Activated CD4-positive, alpha-beta T cell treated with anti-CD3 and anti-CD28 coated beads, Interleukin-2, Interleukin-4, amounts not matched to agents 100 ng/mL and 50 ng/mL, durations not matched to agents 16 hours and 8 hours (primary cell): ENCODE measurements at places on chromosomes 1 and 21.

DNA sequence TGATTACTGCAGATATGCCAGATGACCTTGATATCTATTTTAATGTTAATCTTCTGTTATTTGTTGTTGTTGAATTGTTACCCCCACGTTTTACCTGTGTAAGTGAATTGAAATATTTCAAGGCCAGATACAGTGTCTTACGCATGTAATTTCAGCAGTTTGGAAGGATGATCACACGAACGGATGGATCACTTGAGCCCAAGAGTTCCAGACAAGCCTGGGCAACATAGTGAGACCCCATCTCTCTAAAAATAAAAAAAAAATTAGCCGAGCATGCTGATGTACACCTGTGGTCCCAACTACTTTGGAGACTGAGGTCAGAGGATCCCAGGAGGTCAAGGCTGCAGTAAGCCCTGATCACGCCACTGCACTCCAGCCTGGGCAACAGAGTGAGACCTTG, 32.2 kb downstream of the SDCCAG8 start:
- no peak for DNase-seq

DNA sequence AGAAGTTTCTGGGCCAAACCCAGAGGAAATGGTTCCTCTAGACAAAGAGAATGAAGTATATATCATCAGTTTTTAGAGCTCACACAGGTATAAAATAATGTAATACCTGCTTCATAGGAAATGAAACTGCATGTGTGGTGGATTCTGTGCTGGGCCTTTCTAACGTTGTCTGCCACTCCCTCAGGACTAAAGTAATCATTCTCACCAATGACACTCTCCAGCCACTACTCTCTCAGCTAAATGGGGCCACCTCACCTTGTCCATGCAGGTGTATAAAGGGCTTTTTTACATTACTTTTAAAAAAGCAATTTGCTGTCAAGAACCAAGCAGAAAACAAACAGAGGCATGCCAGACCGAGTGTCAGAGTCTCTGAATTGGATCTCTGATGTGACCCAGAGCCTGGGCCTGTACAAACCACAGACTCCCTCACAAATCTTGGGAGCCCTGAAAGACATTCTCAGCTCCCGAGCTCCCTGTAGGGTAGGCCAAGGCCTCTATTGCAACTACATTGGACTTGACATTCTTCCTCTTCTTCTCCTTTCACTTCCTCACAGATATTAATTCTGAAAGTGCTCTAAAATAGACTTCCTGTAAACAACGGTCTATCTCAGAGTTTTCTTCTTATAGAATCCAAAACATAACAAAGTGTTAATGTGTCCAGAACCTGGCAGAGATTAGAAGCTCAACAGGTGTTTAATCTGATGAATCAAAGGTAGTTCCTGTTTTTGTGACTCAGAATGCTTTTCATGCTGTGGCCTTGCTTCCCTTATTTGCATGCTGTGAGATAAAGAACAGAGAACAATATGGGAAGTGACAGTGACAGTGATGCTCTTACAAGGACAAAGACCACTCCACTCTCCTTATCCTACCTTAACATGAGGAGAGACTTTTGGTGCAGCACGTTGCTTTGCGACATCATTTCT, 8.6 kb downstream of the AIM2 start:
- DNase-seq, result peak; percentile 48

DNA sequence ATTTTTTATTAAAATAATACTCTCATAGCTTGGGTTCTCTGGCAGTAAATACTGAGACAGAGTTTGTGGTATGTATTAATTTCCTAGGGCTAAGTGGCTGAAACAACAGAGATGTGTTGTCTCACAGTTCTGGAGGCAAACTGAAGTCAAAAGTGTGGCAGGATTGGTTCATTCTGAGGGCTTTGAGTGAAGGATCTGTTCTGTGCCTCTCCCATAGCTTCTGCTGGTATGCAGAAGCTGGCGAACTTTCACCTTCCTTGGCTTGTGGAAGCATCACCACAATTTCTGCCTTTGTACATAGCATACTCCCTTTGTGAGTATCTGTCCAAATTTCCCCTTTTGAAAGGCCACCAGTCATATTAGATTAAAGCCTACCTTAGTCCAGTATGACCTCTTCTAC, 21.0 kb downstream of the RNPC3 start:
- no peak for DNase-seq

GRCh38 chr1:66552287-66552686, 18.3 kb downstream of the SGIP1 start:
- no peak for DNase-seq

DNA sequence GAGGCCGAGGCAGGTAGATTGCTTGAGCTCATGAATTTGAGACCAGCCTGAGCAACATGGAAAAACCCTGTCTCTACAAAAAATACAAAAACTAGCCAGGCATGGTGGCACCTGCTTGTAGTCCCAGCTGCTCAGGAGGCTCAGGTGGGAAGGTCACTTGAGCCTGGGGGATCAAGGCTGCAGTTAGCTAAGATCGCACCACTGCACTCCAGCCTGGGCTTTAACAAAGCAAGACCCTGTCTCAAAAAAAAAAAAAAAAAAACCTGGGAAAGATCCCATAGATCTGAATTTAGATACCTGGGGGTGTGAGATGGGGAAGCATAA, 32.9 kb downstream of the NIBAN1 start:
- no peak for DNase-seq

DNA sequence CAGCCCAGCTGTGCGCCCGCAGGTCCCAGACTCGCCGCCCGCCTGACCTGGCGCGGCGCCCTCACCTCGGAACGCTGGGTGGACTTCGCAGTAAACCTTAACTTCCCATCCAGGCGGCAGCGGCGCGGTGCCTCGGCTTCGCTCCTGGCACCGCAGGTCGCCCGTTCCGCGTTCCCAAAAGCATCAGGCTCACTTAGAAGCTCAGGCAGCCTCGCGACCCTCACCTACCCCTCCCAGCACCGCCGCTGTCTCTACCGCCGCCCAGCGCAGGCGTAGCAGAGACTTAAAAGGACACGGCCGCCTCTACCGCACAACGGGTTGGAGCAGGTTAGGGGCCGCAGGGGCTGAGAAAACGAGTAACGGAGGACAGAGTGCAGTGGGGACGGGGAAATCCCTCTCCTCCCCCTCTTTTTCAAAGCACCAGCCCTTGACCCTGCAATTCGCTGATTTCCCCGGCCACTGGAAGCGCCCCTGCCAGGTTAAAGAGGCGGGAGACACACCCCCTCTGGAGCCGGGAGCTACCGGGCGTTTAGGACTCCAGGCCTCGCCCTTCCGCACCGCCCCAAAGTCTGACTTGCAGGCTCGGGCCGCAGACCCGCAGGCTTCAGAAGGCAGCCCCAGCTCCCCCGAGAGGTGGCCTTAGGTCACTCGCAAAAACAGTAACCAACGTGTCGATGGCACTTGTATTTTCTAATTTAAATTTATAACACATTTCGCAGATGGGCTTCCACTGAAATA, 328.5 kb downstream of the FAM72C start:
- DNase-seq, result no peak

- DNase-seq, result no peak
Observed at GRCh38 chr1:56833088-56833487, 13.9 kb upstream of the FYB2 start.

DNA sequence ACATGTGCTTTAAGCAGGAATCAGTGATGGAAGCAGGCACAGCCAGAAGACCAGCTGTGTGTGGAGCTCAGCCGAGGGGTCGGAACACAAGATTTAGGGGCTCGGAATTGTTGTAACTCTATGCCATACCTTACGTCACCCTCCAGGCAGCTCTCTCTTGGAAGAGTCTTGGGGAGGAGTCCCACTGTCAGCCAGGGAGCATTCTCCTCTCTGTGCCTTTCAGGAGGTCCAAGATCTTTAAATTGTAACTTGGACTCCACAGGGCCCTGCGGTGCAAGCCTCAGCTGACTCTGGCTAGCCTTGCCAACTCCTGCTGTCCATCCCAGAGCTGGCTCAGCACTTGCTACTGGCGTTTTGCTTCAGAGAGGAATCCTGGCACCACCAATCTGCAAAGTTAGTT, 26.4 kb upstream of the ROR1 start:
- no peak for DNase-seq

GRCh38 chr1:158810311-158810710, 20.8 kb upstream of the MNDA start:
- DNase-seq, result no peak

GRCh38 chr1:52550447-52550846, 2.4 kb downstream of the TUT4 start:
- no peak for DNase-seq

DNA sequence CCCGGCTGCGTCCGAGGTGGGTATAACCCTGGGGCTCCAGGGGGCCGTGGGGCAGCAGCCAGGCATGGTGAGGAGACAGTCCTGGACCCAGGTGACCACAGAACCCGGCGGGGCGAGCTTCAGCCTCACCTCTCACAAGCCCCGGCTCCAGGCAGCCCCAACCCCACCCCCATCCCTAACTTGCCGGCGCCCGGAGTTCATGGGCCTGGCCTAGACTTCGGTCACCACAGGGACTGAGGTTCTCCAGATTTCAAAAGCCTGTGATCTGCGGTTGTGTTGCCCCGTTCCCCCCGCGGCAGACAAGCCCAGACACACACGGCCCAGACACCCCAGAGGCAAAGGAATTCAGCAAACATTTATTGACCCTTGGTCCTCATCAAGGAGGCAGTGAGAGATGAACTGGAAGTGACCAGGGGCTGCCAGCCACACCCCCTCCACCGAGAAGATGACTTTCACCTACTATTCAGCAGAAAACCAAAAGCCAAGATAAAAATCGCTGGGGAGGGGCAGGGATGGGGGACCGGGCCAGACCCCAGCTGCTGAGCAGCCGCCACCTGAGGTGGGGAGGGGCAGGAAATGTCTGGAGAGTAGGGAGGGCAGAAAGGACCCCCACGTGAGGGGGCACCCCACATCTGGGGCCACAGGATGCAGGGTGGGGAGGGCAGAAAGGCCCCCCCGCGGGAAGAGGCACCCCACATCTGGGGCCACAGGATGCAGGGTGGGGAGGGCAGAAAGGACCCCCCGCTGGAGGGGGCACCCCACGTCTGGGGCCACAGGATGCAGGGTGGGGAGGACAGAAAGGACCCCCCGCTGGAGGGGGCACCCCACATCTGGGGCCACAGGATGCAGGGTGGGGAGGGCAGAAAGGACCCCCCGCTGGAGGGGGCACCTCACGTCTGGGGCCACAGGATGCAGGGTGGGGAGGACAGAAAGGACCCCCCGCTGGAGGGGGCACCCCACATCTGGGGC, 3.9 kb downstream of the HES4 start:
- DNase-seq, result no peak

GRCh38 chr1:3158347-3158746, 89.3 kb downstream of the PRDM16 start:
- DNase-seq, result no peak

DNA sequence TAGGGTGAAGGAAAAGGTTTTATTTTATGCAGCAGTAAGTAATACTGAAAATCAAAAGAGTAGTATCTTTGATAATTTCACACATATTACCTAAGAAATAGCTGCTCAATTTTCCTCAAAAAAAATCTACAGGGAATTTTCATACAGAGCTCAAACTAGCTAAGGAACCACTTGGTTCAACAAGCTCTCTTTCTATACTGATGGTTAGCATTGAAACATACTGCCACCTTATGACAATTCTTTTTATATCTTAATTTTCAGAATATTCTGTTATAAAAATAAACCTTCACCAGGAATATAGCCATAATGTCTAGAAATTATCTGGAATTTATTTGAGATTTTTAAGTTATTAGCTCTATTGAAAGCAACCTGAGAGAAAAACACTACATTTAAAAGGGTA, 142.1 kb downstream of the DPYD start:
- no peak for DNase-seq

DNA sequence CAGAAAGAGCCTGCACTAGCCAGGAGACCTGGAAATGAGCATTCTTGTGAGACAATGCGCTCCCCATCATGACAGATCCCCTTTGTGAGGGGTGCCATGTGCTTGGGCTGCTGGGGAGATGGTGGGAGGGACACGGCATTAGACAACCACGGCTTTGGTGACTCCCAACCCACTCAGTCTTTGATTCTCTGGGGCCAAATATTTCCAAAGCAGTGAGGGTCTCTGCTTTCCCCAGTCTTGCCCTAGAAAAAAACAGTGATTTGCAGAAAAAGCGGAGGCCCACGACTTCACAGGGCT, 10.2 kb downstream of the SLC45A3 start:
- no peak for DNase-seq

DNA sequence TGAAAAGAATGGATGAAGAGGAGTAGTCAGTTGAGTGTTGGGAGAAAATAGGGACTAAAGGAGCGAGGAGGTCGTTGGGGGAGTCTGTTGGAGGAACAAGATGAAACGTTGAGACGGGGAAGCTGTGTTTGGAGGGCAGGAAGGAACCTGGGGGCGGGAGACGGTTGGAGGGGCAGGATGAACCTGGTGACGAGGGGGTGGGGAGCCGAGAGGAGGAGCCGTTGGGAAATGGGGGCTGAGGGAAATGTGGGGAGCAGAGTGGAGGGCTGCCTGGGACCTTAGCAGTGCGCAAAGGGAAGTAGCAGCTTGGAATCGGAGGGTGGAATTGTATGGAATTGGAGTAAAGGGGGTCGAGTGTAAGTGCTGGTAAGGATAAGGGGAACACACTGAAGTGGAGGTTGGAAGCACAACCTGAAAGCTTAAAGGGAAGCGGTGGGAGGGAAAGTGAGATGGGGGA, 630 bp downstream of the MTF2 start:
- peak; percentile 28 for DNase-seq

- DNase-seq, result peak; percentile 25
Observed at GRCh38 chr1:160520999-160521398, 2.1 kb downstream of the SLAMF6 start.

GRCh38 chr1:54805466-54805865, 4.3 kb upstream of the TTC22 start:
- no peak for DNase-seq

- no peak for DNase-seq
Observed at GRCh38 chr1:99069146-99069545, 64.5 kb upstream of the PLPPR5 start.

GRCh38 chr21:42581993-42582786, 68.5 kb downstream of the SLC37A1 start:
- DNase-seq, result no peak

- DNase-seq, result no peak
Observed at GRCh38 chr1:60196026-60196425, 122.5 kb upstream of the C1orf87 start.

DNA sequence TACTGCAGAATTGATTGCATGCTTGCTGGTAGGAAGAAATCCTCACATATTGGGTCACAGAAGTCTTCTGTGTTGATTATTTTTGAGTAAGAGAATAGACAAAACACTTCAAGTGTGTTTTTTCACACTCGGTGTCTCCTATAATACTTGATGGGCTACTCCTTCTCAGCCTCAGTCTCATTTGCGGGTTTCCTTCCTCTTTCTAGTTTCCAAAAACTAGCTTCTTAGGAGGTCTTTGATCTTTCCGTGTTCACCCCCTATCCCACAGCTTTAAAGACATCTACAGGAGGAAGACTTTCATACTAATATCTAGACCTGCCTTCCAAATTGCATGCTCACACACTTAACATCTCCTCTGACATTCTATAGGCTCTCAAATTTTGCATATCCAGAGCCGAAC, 40.7 kb upstream of the NTPCR start:
- no peak for DNase-seq

GRCh38 chr1:109894823-109895719, 15.6 kb upstream of the CSF1 start:
- DNase-seq, result no peak

DNA sequence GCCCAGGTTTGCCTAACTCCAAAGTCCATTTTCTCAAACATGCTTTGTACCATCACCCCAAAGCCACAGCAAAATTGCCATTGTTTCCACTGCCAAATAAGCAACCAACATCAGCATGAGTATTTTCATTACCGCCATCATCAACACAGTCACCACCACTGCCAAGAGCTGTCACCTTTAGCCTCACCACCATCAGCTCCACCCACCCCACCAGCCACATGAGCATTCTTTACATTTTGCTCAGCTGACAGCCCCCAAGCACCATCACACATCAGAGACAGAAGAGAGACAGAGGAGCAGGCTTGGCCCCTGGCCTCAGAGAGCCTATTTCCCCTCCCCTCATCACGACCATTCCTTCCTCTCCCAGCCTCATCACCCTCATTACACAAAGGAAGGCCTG, 42.7 kb downstream of the TAS1R2 start:
- no peak for DNase-seq
